Esophagus squamous epithelium (tissue), 5 donors: ENCODE measurements at places on chromosomes 4 and X.
A peak's percentile ranks its signal among the peaks of the same experiment; 100 is the strongest.

- no peaks in the 10 kb centered on the region for H3K27me3 ChIP-seq
- DNase-seq: no peak
- H3K4me3 ChIP-seq: no peak overlapping the region
- H3K36me3 ChIP-seq: no peaks in the 10 kb centered on the region
- H3K27ac ChIP-seq: no peak overlapping the region
Observed at GRCh38 chr4:18980516-18981233, 959.1 kb upstream of the LCORL start.

DNA sequence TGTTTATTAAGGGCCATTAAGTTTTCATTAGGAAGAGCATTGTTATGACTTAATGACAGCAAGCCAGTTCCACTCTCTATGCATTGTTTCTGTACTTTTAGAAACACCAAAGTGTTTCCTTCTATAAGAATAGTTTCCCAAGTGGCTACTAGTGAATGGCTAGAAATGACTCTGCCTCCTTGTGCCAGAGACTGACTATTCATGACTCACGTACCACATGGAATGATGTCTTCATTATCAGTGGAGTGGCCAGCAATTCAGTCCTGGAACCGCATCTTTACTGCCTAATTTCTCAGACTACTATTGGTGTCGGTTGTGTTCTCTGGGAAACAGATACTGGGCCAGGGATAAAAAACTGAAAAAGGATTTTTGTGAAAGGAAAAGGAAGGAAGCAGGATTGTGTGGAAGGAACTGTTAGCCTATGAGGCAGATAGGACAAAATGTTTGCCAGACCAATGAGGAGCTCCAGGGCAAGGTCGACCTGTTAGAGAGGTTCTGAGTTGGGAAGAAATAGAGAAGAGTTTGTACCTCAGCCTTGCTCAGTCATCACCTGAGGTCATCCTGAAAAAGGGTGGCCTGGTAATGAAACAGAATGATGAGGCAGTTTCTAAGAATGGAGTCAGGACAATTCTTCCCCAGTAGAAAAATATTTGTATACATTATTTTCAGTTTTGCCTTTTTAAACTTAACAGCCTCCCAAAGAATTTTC is 218.6 kb downstream of the SPCS3 start:
- DNase-seq: no peak
- H3K27ac ChIP-seq: no peak overlapping the region
- H3K27me3 ChIP-seq: no peaks in the 10 kb centered on the region
- no peak overlapping the region for H3K4me3 ChIP-seq
- no peaks in the 10 kb centered on the region for H3K4me1 ChIP-seq

- H3K27me3 ChIP-seq: no peaks in the 10 kb centered on the region
- H3K4me3 ChIP-seq: no peak overlapping the region
- DNase-seq: no peak
- no peak overlapping the region for H3K27ac ChIP-seq
Observed at GRCh38 chrX:131394384-131394783, 105.3 kb upstream of the IGSF1 start.

- no peak overlapping the region for H3K27ac ChIP-seq
- peaks cover 32% of the 10 kb centered on the region for H3K4me1 ChIP-seq
- no peak for DNase-seq
- no peaks in the 10 kb centered on the region for H3K27me3 ChIP-seq
- no peaks in the 10 kb centered on the region for H3K36me3 ChIP-seq
Observed at GRCh38 chr4:85789241-85789640, 314.3 kb downstream of the ARHGAP24 start.

- no peak overlapping the region for H3K4me3 ChIP-seq
- H3K4me1 ChIP-seq: no peaks in the 10 kb centered on the region
- no peaks in the 10 kb centered on the region for H3K36me3 ChIP-seq
- no peak overlapping the region for H3K27ac ChIP-seq
- H3K27me3 ChIP-seq: no peaks in the 10 kb centered on the region
Observed at GRCh38 chrX:108947205-108947604, 210.8 kb upstream of the IRS4 start.

- H3K27me3 ChIP-seq: no peaks in the 10 kb centered on the region
- DNase-seq: no peak
- H3K36me3 ChIP-seq: no peaks in the 10 kb centered on the region
- peak overlapping the region; percentile 4 for H3K4me3 ChIP-seq
- H3K4me1 ChIP-seq: no peaks in the 10 kb centered on the region
- no peak overlapping the region for H3K27ac ChIP-seq
Observed at GRCh38 chrX:101219864-101220346, 319 bp downstream of the DRP2 start.

- DNase-seq: no peak
- peak overlapping the region; percentile 64 for H3K4me3 ChIP-seq
- no peaks in the 10 kb centered on the region for H3K36me3 ChIP-seq
- H3K27ac ChIP-seq: peak overlapping the region; percentile 92
- no peaks in the 10 kb centered on the region for H3K27me3 ChIP-seq
Observed at GRCh38 chrX:130166503-130166777, 799 bp upstream of the AIFM1 start.

GRCh38 chr4:107740381-107740780 is 20.3 kb upstream of the PAPSS1 start:
- H3K4me1 ChIP-seq: no peaks in the 10 kb centered on the region
- no peaks in the 10 kb centered on the region for H3K27me3 ChIP-seq
- H3K4me3 ChIP-seq: no peak overlapping the region
- no peaks in the 10 kb centered on the region for H3K36me3 ChIP-seq
- DNase-seq: no peak

- H3K36me3 ChIP-seq: no peaks in the 10 kb centered on the region
- no peaks in the 10 kb centered on the region for H3K27me3 ChIP-seq
- no peak for DNase-seq
- H3K4me1 ChIP-seq: no peaks in the 10 kb centered on the region
- H3K27ac ChIP-seq: no peak overlapping the region
Observed at GRCh38 chr4:148112231-148112982, 329.8 kb downstream of the NR3C2 start.

GRCh38 chr4:91256751-91257150 is 1047.0 kb upstream of the GRID2 start:
- DNase-seq: no peak
- no peak overlapping the region for H3K27ac ChIP-seq
- H3K4me1 ChIP-seq: no peaks in the 10 kb centered on the region

- no peaks in the 10 kb centered on the region for H3K36me3 ChIP-seq
- DNase-seq: no peak
- no peak overlapping the region for H3K27ac ChIP-seq
- H3K4me3 ChIP-seq: no peak overlapping the region
Observed at GRCh38 chr4:166816890-166817289, 417.4 kb downstream of the SPOCK3 start.

GRCh38 chrX:29113221-29113620 is 526.0 kb downstream of the IL1RAPL1 start:
- H3K4me1 ChIP-seq: no peaks in the 10 kb centered on the region
- H3K27me3 ChIP-seq: no peaks in the 10 kb centered on the region
- H3K36me3 ChIP-seq: no peaks in the 10 kb centered on the region
- H3K4me3 ChIP-seq: no peak overlapping the region

DNA sequence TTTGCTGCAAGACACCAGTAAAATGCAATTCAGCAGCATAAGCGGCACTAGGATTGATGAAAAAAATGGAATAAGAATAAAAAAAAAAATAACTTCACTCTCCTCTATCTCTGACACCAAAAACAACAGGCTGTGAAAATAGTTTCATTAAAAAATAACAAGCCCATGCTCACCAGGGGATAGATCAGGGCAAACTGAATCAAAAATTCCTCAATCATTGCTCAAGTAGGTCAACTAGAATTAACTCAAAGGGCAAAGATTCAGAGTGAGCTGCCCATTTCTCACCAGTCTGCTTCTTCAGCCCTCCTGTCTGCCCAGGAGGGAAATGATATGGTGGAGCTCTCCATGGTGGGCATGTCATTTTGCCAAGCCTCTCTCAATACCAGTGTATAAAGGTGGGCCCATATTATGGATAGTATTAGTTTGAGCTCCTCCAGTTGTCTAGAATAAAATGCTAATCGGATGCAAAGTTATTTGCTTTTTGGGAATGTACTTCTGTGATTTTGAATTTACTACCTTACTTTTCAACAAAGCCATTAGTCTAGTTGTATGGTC is 153.9 kb downstream of the UNC5C start:
- no peak overlapping the region for H3K27ac ChIP-seq
- no peaks in the 10 kb centered on the region for H3K4me1 ChIP-seq
- DNase-seq: no peak
- no peak overlapping the region for H3K4me3 ChIP-seq
- H3K27me3 ChIP-seq: no peaks in the 10 kb centered on the region

DNA sequence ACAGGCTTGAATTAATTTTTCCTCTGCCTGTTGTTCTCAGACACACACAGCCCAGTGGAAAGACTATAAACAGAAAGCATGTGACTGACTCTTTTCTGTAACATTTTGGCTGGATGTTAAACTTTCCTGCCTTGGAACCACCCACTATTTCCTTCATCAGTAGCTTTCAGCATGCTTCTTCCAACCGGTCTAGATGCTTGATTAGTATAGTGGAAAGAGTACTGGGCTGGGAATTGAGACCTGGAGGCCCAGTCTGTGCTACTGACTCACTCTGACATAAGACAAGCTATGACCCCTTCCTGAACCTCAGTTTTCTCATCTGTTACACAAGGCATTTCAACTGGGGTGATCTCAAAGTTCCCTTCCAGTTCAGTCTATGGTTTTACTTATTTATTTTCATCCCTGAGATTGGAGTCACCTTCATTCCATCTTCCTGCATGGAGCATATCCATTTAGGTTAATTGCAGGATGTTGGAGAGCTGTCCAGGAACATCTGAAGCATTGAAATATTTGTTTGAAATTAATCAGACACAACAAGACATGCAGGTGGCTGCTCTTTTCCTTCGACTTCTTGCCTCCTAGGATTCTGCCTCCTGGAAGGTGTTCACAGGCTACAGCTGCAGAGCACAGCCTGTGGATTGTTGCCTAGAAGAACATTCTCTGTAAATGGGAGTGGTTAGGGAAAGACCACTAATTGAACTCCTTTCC is 173.4 kb downstream of the RTL9 start:
- H3K27ac ChIP-seq: no peak overlapping the region
- no peaks in the 10 kb centered on the region for H3K4me1 ChIP-seq
- H3K4me3 ChIP-seq: no peak overlapping the region
- DNase-seq: no peak

DNA sequence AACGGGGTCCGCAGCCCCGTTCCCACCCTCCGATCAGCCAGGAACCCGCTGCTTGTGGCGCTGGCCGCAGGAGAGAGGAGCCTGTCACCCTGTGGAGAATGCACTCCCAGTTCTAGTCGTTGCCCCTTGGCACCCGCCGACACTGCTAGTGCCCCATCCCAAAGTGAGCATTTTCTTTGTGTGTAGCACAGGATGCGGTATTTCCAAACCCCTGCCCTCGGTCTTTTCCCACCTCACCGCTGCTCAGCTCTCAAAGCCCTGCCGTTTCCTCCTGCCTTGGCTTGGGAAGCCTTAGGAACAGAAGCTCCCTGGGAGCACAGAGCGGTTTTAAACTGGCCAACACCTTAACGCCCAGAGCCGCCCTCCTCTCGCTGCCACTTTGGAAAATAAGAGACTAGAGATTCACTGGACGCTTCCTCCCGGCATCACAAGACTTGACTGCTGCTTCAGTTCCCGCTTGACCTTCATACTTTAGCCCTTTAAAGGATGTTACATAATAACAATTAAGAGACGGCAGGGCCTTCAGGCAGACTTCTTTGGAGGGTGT is 772 bp downstream of the CYP4V2 start:
- no peak for DNase-seq
- peaks cover 22% of the 10 kb centered on the region for H3K36me3 ChIP-seq
- H3K4me3 ChIP-seq: peak overlapping the region; percentile 83
- no peaks in the 10 kb centered on the region for H3K4me1 ChIP-seq
- H3K27ac ChIP-seq: peak overlapping the region; percentile 99
- no peaks in the 10 kb centered on the region for H3K27me3 ChIP-seq

DNA sequence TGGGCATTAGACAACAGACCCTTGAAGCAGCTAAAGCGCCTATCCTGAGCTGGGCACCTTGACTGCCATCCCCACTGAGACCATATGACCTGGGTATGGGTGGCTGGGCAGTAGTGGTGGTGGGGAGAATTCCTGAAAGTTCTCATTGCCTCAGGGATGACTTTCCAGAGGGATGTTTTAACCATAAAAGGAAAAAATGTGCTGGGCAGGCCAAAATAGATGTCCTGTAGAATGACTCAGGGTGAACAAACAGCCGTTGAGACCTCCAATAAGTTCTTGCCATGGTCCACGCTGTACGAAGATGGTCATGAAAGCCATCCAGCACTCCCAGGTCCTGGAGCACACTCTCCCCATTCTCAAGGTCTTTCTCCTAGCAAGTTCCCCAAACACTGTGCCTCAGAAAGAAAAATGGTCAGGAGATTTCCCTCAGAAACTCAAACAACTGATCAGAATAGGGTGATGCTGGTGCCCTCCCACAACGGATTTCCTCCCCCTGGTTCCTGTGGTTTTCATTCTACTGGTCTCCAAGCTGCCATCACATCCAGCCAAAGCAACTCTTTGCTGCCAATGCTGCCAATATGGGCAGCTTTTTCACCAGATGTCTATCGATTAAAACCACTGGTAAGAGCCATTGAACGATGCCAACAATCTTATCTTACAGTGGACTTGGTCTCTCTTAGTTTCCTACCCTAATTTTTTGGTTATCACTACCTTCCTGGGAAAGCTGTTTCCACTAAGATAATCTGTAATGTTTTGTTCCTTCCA is 11.2 kb downstream of the CDKN2AIP start:
- DNase-seq: no peak
- H3K27ac ChIP-seq: no peak overlapping the region
- H3K4me3 ChIP-seq: no peak overlapping the region
- H3K4me1 ChIP-seq: no peaks in the 10 kb centered on the region

DNA sequence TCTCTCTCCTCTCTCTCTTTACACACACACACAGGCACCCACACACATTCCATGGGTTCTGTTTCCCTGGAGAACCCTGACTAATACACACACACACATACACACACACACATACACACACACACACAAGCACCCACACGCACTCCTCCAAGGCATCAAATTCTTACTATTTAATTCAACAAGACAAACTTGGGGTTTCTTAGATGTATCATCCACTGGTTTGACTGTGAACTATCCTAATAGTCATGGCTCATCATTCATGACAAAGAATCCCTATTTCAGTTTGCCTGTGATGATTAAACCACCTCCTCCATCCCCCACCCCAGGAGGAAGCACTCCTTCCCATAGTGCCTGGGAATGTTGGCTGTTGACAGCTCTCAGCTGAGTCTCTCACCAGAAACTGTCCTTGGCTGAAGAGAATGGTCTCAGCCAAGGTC is 98.2 kb downstream of the USP46 start:
- no peak overlapping the region for H3K27ac ChIP-seq
- no peak overlapping the region for H3K4me3 ChIP-seq
- H3K4me1 ChIP-seq: no peaks in the 10 kb centered on the region
- H3K36me3 ChIP-seq: no peaks in the 10 kb centered on the region
- H3K27me3 ChIP-seq: no peaks in the 10 kb centered on the region

DNA sequence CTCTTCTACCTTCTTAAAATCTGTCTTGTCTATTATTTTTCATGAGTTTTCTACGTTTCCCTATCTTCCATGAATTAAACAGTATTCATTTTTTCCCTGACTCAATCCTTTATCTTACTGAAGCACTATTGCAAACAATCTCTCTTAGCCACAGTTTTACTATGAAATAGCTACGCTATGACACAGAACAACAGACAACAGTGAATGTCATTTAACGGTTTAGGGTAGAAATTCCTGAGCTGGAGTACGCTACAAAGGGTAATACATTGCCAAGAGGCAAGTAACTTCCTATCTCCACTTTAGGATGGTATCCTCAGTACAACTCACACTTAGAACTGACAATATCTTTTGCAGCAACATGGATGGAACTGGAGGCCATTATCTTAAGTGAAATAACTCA is 552.6 kb downstream of the INPP4B start:
- no peak overlapping the region for H3K27ac ChIP-seq
- no peaks in the 10 kb centered on the region for H3K36me3 ChIP-seq
- no peaks in the 10 kb centered on the region for H3K27me3 ChIP-seq
- DNase-seq: no peak
- no peak overlapping the region for H3K4me3 ChIP-seq
